Renal cortex interstitium (tissue), 15 donors: ENCODE measurements at places on chromosomes 4 and X. TPM values are rescaled to one million over a fixed set of nuclear protein-coding genes. Genes with fewer than 3 reads are reported as not detected.

FAM114A1 gene
- 33.8 TPM for polyA plus RNA-seq

GRCh38 chr4:174314770-174315169 is 31.1 kb downstream of the CEP44 start:
- no peak for DNase-seq

DNA sequence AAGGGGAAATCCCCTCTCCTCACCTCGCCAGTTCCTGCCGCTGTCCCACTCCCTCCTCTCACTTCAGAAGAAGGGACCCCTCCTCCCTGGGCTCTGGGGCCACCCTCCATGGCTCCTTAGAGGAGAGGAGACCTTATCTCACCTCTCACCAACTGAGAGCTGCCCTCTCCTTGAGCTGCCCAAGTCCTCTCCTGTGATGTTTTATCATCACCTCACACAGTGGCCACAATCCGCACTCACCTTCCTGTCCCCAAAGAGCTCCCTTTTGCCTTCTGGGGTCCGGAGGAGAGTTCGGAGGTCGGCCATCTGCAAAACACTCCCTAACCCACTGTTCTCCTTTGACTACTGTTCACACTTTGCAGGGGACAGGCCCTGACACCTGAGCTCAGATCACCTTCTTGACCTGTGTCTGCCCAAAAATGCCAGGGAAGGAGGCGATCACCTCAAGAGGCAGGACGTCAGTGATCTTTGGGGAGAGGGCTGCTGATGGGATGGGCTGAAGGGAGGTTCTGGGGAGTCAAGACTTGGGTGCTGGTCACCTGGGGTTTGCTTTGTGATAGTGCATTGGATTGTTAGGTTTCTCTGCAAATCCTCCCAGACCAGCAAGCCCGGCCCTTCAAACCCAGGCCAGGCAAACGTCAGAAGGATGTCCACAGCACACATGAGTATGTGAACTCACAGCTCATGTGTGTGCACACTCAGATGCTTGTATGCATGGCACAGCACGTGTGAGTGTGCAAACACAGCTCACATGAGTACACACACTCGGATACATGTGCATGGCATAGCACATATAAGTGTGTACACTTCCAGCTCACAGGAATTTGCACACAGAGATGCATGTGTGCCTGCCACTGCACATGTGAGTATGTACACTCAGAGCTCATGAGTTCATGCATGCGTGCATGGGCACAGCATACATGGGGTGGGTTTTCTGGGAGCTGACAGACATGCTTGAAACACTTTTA is 41.8 kb downstream of the HTRA3 start:
- DNase-seq, result no peak

DNA sequence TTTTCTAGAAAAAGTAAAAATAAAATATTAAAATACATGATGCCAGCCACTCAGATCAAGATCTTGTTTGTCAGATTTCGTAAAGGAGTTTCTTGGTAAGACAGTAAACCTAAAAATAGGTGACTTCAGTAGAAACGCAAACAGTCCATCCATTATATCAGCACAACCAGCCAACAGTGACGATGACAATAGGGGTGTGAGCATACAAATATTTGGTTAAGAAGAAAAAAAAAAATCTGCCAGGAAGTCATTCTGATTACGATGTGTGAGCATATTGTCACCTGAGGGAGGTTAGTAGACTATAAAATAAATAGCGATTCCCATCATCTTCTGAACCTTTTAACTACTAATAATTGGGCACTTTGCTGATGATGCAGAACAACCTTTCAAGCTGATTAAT is 37.6 kb downstream of the SLC7A11 start:
- no peak for DNase-seq

DNA sequence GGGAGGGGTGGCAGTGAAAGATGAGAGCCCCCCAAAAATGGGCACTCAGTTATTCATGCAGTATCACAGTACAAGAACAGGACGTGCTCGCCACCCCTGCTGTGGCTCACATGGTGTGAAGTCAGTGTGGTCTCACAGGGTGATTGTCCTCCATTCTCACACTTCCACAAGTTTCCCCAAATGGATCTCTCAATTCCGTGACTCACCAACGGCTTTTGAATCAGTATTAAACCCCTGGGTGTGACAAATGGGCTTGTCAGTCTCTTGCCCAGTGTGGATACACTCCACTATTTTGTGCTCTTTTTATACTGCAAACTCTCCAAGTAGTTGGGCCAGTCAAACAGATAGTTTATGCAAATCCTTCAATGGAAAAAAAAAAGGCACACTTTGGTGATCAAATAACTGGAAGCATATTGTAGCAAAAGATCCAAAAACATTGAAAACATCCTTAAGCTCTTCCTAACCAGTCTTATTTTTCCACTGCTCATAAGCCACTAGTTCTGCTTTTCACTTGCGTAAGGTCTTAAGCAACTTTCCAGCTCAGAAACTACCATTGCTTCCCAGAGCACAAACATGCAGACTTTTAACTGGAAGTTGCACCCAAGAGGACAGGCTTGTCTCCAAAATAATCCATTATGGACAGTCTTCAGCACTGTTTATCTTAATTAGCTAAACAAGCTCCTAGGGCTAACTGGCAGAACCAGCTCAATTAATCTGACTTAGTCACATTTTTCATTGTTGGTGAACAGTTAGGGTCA is 365.7 kb downstream of the PPP3CA start:
- DNase-seq, result no peak
